ENCODE measurements at places on chromosomes 3 and 15. TPM values are rescaled to one million over a fixed set of nuclear protein-coding genes. Genes with fewer than 3 reads are reported as not detected.

GRCh38 chr15:31173790-31174450 is 72.4 kb upstream of the TRPM1 start:
- DNase-seq: no peak

DNA sequence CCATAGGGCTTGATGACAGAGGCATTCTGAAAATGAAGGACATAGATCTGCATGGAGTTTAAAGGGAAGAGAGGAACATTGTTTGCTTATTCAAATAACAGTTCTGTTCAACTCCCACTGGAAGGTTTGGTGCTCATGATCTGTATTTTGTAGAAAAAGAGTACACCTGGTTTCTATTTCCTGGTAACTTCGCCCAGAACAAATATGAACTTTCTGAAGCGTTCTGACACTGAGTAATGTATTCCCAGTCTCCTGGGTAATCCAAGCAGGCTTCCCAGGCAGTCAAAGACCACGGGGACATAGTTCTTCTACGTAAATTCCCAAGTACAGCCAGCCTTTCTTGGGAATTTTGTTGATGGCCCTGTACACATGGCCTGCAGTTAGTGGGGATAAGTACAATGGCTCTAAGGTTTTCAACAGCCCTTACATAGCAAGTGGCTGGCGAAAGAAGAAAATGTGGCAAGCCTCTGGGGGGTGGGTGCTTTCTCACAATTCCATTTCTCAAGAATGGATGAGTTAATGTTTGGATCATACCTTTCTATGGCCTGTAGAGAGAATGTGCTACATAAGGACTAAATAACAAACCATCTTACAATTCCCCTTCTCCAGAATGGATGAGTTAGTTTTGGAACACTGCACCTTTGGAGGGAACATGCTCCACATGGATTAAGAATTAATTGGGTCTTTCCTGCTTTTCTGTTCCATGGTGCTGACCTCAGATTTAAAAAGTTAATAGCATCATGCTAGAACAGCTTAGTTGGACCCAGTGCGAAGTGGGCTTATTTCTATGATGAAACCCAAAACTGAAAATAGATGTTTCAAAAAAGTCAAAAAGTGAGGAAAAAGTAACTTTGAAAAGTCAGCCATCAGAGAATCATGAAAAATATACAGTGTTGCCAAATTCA is 52.7 kb downstream of the COL6A6 start:
- no peak for DNase-seq

GRCh38 chr3:105835606-105836005 is 33.2 kb downstream of the CBLB start:
- no peak for DNase-seq

DNA sequence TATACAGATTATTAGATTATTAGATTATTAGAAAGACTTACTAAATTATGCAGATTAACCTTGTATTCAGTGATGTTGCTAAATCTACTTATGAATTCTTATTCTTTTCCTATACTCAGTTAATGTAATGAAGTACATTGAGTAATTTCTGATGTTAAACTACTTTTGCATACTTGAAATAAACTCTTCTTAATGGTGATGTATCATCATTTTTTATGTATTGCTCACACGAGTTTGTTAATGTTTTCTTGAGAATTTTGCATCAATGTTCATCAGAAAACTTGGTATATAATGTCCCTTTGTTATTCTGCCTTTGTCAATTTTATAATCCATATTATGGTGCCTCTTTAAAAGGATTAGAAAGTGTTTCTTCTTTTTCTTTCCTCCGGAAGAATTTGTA is 163.2 kb upstream of the COL8A1 start:
- no peak for DNase-seq

Gene FBN1
- total RNA-seq: 1.3 TPM

Data from activated CD8-positive, alpha-beta memory T cell treated with anti-CD3 and anti-CD28 coated beads, Interleukin-2, amount 10 ng/mL, durations not matched to agents 7 days and 5 days (primary cell).